ENCODE measurements at places on chromosomes 12 and 14.

DNA sequence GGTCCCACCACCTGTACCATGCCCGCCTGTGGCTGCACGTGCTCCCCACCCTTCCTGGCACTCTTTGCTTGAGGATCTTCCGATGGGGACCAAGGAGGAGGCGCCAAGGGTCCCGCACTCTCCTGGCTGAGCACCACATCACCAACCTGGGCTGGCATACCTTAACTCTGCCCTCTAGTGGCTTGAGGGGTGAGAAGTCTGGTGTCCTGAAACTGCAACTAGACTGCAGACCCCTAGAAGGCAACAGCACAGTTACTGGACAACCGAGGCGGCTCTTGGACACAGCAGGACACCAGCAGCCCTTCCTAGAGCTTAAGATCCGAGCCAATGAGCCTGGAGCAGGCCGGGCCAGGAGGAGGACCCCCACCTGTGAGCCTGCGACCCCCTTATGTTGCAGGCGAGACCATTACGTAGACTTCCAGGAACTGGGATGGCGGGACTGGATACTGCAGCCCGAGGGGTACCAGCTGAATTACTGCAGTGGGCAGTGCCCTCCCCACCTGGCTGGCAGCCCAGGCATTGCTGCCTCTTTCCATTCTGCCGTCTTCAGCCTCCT lies 1.1 kb downstream of the INHBE start:
- DNase-seq: no peak

GRCh38 chr12:94148739-94149118 lies 352 bp downstream of the PLXNC1 start:
- no peak for DNase-seq

GRCh38 chr12:46555406-46555852 lies 182.9 kb upstream of the SLC38A2 start:
- DNase-seq: no peak

DNA sequence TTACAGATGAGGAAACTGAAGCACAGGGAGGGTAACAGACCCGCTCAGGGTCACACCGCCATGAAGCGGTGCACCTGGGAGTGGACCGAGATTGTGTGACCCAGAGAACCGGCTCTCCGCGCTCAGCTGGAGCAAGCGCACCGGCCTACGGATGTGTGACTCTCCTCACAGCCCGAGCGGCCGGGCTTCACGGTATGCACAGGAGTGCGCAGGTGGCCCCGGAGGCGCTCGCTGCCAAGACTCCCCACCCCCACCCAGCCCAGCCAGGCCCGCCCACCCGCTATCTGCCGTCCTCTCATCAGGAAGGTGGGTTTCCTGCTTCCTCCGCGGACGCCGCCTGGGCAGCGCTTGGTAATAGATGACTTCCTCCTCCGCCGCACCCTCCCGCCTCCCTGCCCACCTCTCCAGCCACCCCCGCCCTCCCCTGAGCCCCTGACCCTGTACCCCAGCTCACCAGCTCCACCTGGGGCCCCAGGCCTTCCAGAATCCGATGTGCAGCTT lies 110.7 kb downstream of the NCOR2 start:
- DNase-seq: peak; percentile 67
